Right ventricle myocardium superior (tissue), 1 donor: ENCODE measurements at places on chromosomes 6 and 20.

DNA sequence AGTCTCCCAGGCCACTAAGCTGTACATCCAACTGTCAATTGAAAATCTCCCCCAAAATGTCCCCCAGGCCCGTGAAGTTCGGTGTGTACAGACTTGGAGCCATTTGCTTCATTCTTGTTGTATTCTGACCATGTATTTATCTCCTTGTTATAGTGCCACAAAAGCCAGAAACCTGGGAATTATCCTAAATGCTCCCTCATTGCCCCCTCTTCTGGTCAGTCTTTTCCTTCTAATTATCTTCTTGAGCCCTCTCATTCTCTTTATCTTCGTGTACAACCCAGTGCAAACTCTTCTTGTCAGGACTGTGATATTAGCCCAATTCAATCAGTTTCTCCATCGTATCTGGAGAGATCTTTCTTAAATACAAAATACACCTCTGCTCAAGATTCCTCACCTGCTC is 64.7 kb downstream of the RFX6 start:
- DNase-seq: no peak

GRCh38 chr6:167279766-167280446 is 11.2 kb upstream of the UNC93A start:
- DNase-seq: no peak

DNA sequence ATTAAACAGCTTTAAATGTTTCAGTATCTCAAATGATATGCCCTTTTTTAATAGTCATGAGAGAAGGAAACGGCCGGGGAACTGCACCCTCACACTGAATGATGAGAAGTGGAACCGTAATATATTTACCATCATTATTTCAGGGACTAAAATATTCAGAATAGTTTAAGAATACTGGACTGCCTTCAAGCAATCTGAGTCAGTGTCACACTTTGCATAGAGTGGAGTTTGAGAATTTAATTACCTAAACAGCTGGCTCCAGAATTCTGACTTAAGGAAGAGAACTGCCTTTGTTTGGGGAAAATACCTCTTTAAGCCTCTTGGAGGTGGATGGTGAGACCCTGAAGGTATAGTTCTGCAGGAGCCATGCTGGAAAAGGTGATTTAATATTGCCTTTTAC is 135.9 kb upstream of the EPHA7 start:
- no peak for DNase-seq

DNA sequence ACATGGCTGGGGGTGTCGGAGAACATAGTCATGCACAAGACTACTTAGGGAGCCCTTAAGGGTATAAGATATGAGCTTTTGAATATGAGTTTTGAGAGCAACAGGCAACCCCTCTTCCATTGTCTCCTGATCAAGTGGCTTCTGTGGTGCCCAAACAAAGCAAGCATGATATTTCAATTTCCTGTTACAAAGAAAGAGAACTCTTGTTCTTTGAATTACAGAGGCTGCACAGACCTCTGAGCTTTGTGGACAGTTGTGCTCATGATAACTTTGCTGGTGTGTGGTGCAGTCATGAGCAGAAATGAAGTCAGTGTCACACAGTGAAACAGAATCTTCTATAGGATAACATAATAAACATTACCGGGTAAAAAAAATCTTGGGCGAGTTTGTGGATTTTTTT is 66.8 kb upstream of the THEMIS start:
- no peak for DNase-seq

DNA sequence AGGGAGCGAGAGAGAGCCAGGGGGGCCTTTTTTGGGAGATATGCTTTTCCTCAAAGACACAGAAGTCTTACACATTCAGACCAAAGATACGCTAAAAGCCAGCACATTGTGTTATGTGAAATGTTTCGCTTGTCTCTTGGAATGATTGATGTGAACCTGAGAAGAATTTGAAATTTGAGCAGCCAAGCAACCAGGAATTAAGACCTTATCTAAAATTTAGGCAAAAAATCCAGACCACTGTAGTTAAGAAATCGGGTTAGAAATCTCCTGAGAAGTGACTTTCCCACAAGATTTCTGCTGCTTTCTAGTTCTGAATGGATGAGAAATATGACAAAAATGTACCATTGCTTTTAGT is 223.2 kb upstream of the GMDS start:
- DNase-seq: no peak

GRCh38 chr6:130968476-130968875 is 94.6 kb downstream of the EPB41L2 start:
- no peak for DNase-seq

DNA sequence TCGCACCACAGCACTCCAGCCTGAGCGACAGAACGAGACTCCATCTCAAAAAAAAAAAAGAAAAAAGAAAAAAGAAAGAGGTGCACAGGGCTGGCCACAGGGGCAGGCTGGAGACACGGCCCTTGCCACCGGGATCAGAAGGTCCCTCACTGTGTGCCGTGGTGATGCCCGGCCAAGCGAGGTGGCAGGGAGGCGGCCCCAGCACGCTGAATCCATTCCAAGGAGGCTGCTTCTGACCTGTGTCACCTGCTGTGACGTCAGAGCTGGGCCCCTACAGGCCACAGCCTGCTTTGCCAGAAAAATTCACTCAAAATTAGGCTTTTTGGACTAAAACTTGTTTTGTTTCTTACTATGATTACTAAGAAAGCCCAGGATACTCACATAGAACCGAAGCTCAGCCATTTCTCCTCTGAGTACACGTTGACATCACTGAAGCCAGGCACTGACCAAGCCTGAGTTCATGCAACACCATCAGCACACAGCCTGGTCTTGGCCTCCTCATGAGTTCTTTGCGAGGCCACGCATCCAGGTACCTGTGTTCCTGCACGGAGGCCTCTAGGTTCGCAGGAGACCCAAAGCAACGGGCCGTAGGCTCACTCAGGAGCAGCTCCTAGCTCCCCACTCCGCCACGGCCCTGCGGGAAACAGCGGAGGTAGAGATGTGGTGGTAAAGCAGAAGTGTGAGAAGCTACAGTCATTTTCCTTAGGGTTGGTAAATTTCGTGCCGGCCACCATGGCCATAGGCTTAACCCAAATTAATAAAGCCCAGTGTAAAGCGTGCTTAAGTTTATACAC is 67.8 kb downstream of the THBS2 start:
- DNase-seq: no peak

DNA sequence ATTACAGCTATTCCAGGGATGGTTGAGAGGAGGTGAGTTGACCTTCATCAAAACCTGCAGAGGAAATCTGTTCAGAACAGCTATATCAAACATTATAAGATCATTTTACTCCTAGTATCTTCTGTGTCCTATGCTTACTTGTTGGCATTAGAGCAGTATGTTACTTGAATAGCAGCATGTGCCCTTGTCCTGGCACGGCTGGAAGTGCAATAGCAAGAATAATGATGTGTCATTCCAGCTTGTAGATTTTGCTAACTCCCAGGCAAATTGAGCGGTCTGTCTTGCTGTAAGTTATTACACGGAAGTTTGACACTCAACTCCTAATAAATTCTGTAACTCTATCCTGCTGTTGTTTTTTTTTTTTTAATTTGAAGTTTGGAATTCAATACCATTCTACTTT is 385.5 kb downstream of the TENT5A start:
- DNase-seq: no peak

DNA sequence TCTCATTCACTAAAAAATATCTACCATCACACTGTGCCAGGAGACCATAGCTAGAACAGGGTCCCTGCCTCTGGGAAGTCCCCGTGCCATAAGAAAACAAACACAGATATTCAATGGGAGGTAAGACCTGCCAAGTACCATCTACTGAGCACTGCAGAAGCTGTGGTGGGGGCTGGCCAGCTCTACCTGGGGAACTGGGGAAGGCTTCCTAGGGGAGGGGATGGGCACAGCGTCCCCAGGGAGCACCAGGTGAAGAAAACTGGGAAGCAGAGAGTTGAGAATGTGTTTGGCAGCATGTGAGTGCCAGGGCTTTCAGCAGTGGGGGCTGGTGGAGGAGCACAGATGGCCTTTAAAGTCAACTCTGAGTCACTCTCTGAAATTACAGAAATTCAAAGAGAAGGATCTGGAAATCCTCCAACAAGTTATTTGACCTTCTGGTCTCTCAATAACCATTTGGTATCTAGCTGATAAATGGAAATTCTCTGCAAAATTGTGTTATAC is 85.2 kb downstream of the SHLD1 start:
- no peak for DNase-seq

DNA sequence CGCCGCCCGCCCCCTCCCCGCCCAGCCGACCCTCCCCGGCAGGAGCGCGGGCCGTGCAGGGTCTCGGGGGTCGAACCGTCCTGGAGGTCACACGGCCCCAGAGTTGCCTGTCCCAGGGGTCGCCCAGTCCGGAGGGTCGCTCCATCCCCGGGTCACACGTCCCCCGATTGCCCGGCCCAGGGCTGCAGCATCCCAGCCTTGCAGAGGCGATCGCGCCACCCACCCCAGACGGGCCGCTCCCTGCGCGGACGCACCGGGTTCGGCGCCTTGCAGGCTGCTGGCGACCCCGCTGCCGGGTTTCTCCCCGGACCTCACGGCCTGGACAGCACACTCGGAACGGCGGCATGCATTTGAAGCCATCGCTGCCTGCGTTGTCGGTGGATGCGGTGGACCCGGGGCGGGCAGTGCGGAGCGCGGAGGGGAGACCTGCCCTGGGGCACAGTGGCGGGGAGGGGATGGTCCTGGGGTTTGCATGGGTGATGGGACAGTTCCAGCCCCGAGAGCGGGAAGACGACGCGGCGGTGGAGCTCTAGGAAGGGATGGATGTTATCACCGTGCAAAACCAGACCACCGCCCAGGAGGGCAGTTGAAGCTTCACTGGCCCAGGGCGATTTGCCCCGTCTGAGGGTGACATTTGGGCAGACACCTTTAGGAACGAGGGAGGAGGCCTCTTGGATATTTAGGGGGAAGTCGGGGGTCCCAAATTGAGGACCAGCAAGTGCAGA is 22.7 kb upstream of the FRMD1 start:
- DNase-seq: no peak

GRCh38 chr6:121305957-121306607 is 28.2 kb downstream of the TBC1D32 start:
- no peak for DNase-seq

GRCh38 chr20:57079031-57080005 is 187.1 kb downstream of the BMP7 start:
- no peak for DNase-seq

DNA sequence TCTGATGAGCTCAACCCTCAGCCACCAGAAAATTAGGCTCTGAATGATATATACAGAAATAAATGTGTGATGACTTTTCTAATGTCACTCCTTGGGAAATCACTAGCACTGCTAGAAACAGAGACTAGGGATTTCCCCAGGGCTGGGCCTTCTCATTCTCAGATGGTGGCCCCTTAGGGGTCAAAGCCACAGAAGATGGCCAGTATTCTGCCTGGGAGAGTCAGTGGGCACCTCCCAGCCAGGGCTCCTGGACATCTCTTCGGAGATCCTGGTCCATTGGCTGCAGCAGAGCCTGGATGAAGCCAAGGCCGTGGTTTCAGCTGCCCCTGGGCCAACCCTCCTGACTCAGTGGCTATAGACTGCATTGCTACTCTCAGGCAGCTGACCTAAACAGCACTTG is 276.9 kb upstream of the SUPT3H start:
- DNase-seq: no peak

DNA sequence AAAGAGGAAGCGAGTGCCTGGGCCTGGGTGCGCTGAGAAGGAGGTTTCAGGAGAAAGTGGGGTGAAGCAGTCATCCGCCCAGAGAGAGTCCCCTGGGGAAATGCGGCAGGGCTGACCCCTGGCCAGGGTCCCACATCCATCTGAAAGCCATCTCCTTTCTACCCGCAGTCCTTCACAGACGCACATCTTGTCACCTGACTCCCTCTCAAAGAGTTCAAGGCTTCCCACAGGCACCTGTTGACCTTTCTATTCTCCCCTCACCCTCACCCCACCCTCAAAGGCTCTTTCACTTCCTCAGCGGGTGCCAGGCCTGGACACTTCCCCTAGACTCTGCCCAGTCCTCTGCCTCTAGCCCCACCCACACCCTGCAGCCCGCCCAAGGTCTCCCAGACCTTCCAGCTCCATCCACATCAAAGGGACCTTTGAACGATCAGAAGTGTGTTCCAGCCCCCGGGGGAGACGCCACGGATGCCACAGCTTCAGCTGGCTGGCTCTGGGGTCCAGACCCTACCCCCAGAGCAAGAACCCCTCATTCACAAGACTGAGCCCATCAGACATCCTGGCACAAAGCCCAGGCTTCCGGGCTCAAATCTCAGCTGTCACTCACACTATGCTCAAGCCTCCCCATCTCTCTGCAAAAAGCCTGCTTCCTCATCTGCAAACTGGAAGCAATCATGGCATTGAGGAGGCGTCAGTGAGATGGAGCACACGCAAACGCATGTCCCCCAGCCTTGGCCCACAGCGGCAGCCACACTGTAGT is 2.1 kb downstream of the CTSZ start:
- peak; percentile 79 for DNase-seq

DNA sequence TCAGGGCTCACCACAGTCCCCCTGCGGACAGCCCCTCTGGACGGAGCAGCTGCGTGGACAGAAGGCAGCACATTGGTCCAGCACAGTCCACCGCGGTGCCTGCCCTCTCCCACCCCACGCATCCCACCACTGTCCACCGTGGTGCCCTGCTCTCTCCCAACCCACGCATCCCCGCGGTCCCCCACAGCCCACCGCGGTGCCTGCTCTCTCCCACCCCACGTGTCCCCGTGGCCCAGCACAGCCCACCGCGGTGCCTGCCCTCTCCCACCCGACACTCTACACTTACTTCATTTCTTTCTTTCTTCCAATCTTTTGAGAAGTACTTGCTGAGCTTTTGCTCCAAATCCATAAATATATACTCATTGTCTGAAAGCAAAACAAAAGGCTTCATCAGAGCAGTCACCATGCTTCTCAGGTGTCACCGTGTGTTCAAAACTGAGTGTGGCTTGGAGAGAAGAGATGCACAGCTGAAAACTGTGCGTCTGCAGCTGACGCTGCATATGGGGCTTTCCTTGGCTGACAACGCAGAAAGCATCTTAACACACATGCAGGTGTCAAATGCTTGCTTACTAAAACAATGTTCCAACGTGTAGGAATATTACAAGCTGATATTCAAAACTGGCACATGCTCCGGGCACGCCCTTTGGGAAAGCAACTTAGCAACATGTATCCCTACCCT is 11.8 kb downstream of the FRMD1 start:
- no peak for DNase-seq

DNA sequence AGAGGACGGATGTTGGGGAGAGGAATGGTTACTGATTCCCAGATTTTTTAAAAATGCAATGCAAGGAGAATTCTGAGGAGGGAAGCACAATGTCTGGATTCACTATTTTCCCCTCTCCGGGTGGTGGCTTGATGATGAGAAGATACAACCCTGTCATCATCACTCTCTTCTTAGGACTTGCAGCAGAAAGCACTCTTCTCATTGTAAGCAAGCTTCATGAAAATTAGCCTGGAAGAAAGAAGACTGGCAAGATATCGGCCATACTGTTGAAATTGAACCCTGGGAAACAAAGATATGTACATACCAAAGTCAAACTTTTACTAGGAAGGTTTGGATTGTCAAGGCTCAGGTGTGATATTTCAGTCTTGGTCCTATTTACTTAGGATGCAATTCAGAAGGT is 195.7 kb downstream of the EDN1 start:
- DNase-seq: no peak

- no peak for DNase-seq
These were observed 46.8 kb downstream of the FARS2 start for GRCh38 chr6:5308066-5308465.
